ENCODE measurements at places on chromosomes 3 and 15.

DNA sequence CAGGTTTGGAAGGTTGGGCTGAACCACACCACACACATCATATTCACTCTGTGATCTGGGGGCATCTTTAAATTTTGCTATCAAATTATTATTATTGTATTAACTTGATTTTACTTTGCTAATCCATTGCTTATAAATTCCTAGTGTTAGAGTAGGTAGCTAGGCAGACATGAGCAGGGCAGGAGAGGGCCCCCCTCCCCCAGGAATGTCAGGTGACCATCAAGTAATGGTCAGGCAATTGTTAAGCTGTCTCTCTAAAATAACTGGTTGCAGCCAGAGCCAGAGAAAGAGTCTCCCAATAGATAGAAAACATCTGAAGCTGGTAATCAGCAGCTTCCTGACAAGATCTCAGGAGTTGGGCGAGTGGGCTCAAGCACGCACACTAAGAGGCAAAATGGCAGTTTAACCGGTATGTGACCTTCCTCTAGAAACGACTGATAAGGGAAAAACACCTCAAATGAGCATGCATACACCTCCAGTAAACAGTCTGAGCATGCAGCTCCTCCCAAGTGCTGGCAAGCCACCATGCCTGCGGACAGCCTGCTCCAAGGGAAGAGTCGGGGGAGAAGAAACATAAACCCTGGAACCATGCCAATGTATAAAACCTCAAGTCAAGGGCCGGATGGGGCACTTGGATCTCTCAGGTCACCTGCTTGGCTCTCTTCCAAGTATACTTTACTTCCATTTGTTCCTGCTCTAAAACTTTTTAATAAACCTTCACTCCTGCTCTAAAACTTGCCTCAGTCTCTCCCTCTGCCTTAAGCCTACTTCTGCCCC is 3.1 kb upstream of the CXCR6 start:
- no peak for DNase-seq

DNA sequence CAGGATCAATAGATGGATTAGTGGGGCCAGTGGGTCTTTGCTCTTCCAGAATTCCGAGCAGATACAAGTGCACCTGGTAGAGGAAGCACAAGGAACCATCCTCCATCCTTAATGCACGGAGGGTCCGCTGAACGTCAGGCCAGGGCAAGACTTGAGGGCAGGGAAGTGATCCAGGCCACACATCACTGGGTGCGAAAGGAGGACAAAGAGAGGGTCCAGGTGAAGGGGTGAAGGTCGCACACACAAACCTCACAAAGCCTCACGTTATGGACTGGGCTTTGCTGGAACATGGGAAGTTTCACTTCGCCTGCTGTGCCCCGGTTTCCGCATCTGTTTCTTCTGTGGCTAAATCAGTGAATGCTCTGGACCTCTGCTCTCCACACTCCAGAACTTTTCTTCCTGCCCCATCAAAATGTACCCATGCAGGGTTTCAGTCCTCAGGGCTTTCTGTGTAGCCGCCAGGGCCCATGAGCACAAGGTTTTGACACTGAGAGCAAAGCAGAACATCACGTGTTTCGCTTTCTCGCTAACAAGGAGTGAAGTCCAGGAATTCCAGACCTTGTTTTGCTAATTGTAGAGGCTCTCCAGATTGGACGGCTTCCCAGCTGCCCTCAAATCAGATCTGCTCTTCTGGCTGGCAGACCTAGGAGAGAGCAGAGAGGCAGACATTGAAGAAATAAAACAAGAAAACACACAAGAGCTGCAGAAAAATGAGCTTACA is 56.3 kb downstream of the KLF15 start:
- DNase-seq, result no peak

DNA sequence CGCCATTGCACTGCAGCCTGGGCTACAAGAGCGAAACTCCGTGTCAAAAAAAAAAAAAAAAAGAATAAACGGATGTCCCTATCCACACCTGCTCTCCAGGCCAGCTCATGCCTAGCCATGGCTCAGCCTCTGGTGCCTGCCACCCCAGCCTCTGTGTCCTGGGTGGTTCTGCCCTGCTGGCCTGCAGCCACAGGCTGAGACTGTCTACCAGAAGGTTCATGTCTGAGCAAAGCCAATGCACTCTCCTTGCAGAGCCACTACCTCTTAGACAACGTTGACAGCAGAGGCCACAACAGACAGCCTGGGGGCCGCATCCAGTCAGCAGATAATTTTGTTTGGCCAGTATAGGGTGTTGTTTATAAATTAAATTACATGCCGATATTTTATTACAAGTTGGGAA is 127.7 kb downstream of the ASB7 start:
- DNase-seq, result no peak

GRCh38 chr3:151827816-151828215 is 13.9 kb downstream of the AADAC start:
- no peak for DNase-seq

DNA sequence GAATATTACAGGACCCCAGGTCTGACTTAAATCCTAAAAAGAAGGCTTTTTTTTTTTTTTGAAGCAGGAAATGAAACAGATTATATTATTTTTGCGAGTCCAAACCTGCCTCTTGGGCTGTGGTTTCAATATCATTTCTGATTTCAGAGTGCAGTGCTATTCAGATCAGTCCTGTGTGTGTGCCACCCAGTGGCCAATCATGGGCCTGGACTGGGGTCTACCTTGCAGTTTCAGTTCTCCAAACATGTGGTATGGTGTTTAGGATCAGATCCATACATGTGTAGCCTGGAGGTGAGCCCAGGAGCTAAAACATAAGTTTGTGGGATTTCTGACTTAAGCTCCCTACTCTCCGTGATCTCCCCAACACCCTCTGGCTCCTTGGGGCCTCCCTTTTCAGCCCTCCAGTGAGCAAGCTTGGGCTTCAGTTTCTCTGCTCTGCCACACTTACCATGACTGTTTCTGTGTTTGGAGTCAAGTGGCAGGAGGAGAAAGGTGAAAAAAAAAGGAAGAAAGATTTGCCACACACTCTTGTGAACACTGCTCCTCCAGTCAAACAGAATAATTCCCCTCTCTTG is 12.1 kb upstream of the THSD4 start:
- DNase-seq, result no peak

GRCh38 chr3:138964923-138965322 is 17.9 kb downstream of the FOXL2NB start:
- DNase-seq, result no peak

DNA sequence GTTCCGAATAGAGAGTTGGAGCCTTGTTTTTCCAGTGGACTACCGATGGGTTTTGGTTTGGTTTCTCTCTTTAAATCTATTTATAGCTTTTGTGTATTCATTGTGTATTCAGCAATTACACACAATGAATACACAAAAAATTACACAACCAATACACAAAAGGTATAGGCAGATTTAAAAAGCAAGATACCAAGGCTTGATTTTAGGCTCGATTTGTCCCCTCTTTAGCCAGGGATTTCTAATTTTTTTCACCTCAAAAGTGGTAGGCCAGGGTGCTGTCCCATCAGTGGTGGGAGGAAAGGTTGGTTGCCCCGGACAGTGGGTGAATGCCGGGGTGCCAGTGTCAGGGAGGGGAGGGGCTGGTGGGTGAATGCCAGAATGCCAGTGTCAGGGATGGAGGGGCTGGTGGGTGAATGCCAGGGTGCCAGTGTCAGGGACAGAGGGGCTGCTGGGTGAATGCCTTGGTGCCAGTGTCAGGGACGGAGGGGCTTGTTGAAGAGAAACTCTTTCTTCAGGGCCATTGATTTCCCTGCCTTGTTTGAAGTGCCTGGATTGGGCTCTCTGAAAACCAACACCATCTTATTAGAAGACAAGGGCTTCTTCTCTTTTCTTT is 186.2 kb downstream of the GOLGA6L6 start:
- no peak for DNase-seq

DNA sequence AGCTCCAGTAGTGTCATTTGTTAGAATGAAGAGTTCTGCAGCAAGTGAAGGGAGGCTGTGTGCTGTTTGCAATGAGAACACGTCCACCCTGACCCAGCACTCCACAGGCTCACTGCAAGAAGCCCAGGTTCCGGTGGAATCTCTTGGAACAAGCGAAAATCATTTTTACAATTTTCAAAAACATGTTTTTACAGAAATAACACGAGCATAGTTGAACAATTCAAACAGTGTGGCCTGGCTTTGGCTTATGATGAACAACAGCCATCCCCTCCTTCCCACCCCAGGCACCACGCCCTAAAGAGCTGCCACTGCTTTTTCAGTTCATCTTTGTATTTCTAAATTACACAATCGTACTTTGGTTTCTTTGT is 59.5 kb upstream of the KY start:
- DNase-seq, result no peak

DNA sequence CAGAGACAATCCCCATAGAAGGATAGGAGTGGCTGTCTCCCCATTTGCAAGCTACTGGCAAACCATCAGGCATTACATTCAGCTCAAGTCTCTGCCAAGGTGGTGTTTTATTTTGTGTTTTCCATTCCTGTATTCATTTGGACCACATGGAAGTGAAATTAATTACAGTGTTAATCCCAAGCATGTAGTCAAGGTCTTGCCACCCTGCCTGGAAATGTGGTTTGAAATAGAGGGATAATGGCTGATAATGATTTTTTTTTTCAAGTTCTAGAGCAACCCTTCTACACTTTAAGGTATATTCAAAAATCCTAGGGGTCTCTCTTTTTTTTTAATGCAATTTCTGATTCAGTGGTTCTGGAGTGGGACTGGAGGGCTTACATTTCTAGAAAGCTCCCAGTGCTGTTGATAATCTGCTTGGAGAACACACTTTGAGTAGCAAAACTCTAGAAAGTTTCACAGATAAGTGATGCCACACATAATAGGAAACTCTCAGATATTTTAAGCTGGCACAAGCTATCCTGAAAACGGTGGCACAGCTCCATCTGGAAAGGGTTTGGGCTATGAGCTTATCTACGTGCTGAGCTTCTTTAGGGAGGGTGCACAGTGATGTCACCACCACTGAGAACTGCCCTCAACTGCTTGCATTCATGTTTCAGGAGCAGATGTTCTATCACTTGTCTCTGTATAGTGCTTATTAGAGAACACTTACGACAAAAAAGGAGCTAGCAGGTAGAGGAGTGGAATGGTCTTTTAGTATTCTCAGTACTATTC is 140.1 kb upstream of the IL12A start:
- no peak for DNase-seq

GRCh38 chr3:111853068-111853467 is 6.0 kb upstream of the PHLDB2 start:
- DNase-seq, result no peak

DNA sequence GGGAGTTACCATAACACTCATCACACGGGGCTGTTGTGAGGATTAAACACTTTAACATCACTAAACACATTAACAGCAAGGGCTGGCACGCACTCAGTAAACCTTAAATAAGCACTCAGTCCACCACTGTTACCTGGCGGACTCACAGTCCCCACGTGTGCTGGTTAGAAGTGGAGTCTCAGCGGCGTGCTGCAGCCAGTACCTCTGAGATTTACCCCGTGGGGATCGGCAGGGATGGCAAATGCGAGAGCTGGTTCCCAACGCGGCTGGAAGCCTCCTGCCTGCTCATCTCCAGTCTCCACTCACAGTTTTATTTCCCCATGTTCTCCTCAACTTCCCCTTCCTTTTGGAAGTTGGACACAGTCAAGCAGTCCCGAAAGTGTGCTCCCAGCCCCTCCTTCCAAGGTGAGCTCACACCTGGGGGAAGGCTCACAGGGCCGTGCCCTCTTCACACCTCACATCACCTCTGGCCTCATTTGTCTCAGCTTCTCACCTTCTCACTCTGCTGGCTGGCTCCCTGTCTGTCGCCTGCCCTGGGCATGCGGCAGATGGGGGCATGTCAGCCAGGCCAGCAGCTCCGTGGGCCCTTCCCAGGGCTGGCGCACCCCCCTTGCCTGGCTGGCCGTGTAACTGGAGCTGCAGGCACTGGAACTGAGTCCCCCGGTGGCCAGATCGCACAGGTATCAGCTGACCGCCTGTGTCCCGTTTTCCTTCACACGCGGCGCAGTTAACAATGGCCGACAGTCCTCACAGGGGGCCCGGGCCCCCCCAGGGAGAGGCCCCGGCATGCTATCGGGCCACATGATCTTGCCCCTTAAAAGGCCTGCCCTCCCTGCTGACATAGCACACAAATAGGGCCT is 87.1 kb downstream of the WNT7A start:
- no peak for DNase-seq

- no peak for DNase-seq
Observed at GRCh38 chr3:134903837-134904236, 108.8 kb downstream of the EPHB1 start.

DNA sequence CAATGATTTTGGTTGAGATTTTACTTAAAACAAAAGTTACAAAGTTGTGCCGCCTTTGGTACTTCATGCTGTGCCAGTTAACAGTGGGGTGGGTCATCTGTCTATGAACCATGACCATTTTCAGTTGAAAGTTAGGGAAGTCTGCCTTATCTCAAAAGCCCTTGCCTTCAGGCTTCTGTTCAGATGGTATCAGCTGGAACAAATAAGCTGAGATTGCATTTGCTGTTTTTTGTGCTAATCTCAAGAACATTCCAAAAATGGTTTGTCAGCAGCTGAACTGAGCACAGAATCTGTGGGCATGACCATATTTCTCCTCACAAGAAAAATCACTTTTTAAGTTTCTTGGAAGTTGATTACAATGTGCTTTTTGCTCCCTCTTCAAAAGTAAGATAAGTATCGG is 142.3 kb downstream of the IL5RA start:
- DNase-seq, result no peak

- no peak for DNase-seq
Observed at GRCh38 chr3:57226176-57226575, 1.4 kb upstream of the APPL1 start.

DNA sequence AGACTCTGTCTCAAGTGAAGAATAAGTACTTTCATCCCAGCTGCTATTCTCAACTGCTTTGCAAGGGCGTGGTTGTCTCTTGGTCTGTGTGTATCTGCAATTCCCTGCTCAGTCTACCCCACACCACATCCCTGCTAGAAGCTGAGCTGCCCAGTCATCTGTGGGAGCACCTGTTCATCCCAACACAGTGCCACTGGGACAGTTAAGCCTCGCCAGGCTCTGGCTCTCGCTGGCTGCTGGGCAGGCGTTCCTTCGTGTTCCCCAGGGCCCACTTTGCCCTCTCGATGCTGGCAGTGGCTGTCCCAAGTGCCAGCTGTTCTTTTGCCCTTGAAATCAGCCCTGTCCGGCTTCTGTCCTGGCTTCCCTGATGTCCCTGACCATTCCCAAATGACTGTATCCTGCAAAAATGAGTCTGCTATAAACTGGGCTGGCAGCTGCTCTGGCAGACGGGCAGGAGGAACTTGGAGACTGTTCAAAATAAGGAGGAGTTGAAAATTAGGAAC is 91.6 kb upstream of the KLHL25 start:
- DNase-seq, result no peak

DNA sequence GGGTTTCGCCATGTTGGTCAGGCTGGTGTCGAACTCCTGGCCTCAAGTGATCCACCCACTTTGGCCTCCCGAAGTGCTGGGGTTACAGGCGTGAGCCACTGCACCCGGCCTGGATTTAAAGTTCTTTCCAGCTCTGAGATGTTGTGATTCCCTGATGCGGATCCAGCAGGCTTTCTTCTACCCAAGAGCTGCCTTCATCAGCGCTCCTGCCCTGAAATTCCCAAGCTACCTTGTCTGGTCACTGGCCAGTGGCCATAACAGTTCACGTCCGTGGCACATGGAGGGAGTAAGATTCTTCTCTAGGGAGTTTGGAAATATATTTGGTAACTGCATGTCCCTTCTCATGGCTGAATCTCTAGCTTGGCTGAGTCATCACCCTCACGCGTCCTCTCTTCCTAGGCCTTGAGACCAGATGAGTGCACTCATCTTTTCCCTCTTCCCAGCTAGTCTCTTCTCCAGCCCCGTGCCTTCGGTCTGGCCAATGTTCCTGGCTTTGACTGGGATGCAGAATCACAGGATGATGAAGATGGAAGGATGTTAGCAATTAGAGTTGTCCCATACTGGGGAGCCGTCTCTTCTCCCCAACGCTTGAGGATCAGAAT is 29.8 kb upstream of the APOD start:
- DNase-seq, result no peak
